ENCODE measurements at places on chromosomes 3 and 15.

GRCh38 chr15:54424171-54424570 is 445.9 kb downstream of the UNC13C start:
- no peak for DNase-seq

GRCh38 chr3:152403632-152404066 is 134.9 kb downstream of the MBNL1 start:
- no peak for DNase-seq

- no peak for DNase-seq
Observed at GRCh38 chr15:20358066-20358778, 183.4 kb downstream of the GOLGA6L6 start.

GRCh38 chr3:114904633-114905032 is 242.5 kb downstream of the ZBTB20 start:
- DNase-seq: no peak

- no peak for DNase-seq
Observed at GRCh38 chr3:98440283-98440682, 22.7 kb upstream of the OR5K1 start.

GRCh38 chr3:140160553-140160952 is 225.6 kb downstream of the CLSTN2 start:
- no peak for DNase-seq

DNA sequence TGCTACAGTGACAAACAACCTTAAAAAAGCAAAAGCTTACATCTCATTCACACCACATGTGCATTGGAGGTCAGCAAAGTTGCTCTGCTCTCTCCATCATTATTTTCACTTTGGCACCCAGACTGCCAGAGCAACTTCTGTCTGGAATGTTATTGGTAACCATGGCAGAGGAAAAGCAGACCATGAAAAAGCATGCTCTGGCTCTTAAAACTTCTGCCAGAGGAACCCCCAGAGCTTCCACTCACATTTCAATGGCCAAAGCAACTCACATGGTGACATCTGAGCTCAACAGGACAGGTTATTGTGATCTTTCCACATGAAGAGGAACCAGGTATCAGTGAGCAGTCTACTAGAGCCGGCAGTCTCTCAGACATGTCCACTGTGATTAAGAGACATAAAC is 21.9 kb upstream of the FRMD5 start:
- DNase-seq: no peak

GRCh38 chr15:90597577-90597976 is 67.9 kb downstream of the CRTC3 start:
- DNase-seq: no peak

DNA sequence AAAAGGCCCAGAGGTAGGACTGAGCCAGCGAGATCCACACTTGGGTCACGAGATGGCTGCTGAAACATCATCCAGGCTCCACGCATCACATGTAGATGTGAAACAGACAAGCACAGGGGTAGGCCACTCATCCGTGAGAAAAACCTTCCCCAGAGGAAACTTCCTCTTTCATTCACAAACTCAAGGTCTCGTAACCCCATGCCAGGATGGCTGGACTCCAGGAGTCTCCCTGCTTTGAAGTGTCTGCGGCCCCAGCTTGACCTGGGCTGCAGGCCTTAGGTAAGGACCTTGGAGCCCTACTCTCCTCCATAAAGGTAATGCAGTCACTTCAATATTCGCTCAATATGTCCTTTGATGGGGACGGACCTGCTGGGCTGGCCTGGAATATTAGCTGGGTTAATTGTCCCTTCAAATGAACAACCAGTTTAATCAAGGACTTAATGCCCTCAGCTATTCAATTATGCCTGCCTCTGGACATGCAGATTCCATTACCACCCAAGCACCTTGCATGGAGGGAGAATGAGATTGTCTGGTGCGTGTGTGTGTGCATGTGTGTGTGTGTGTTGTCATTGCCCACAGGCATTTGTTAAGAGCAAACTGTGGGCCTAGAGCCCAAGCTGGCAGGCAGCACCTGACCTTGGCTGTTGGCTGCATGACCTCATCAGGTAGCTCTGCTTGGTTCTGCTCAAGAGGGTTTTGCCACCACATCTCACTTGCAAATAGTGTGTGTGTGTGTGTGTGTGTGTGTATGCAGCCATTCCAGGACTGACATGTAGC is 186.9 kb upstream of the TLE3 start:
- DNase-seq: no peak

DNA sequence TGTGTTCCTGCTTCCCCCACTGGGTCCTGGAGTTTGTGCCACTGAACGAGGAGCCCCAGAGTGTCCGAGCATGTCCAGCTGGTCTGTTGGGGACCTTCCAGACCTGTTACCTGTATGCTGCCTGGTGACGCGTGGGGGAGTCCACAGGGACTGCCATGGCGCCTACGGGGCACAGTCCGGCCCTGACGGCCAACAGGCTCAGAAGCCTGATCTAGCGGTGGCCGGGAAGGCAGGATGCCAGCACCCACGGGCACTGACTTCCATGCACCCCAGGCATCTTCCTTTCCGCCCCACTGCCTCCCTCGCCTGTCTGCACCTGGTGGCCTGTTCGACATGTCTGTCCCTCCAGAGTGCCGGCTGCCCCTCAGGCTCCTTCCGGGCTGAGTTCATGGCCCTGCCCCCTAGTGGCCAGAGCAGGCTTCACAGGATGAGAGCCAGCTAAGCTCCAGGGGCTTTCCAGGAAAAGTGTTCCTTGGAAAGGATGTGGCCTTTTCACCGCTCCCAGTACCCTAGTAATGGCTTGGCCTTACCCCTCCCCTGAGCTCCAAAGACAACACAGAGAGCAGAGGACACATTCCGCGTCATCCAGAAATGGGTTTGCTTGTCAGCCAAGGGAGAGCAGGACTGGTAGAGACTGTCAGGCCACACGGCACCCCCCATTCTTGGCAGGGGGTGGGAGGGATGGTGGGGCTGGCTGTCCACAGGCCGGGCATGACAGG is 35.7 kb downstream of the NGRN start:
- DNase-seq: peak; percentile 27

DNA sequence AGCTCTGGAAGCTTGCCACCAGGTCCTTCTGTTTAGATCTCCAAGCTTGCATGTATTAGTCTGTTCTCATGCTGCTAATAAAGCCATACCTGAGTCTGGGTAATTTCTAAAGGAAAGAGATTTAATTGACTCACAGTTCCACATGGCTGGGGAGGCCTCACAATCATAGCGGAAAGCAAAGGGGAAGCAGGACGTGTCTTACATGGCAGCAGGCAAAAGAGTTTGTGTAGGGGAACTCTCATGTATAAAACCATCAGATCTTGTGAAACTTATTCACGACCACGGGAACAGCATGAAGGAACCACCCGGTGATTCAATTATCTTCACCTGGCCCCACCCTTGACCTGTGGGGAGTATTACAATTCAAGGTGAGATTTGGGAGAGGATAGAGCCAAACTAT is 147.0 kb upstream of the PROK2 start:
- DNase-seq: no peak

DNA sequence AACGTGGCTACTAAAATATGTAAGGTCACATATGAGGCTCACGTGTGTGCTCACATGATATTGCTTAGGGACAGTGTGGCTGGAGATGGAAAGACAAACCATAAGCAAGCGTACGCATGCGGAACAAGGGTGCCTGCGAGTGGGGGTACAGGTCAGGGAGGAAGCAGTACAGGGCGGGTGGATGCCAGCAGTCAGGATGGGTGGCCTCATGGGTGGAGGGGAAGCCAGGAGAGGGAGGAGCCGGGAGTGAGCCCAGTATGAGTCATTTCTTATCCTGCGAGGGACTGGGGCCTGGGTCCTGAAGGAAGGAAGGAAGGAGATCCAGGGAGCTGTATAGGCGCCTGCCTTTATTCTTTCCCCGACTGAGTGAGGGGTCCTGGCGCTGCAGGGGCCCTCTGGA is 42.0 kb upstream of the CGNL1 start:
- DNase-seq: no peak

DNA sequence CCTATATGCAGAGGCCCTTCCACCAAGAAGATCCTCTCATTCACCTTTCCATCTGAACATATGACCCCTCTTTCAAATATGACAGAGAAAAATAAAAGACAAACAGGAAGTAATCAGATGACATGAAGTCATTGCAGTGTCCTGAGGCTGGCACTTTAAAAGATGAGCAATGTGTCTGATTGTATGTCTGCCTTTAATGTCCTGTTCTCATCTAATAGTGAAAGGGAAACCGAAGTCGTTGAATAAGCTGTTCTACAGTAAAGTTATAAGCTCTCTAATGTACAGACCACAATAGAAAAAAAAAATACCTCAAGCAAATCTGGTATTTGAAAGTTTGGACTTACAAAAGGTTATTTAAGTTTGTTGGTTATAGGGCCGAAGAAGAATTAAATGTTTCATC is 243.0 kb downstream of the CLSTN2 start:
- no peak for DNase-seq

GRCh38 chr15:34011481-34011880 is 27.5 kb downstream of the AVEN start:
- no peak for DNase-seq

GRCh38 chr15:100941536-100941935 is 22.4 kb downstream of the LRRK1 start:
- DNase-seq: no peak

DNA sequence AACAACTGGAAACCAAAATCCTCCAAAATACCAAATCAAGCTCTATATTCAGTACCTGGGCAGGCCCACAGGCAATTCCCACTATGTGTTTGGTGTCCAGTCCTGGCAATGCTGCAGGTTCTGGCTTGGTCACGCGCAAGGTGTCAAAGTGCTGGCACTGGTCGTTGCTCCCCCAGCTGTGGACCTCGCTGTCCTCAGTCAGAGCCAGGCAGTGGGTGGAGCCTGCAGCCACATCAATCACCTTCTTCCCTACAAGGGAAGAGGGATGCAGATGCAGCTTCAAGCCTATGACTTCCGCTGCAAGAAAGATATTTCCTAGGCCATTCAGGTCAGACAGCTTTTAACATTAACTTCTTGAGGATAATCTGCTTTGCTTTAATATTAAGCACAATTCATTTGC is 61.3 kb downstream of the HERC2 start:
- DNase-seq: no peak

DNA sequence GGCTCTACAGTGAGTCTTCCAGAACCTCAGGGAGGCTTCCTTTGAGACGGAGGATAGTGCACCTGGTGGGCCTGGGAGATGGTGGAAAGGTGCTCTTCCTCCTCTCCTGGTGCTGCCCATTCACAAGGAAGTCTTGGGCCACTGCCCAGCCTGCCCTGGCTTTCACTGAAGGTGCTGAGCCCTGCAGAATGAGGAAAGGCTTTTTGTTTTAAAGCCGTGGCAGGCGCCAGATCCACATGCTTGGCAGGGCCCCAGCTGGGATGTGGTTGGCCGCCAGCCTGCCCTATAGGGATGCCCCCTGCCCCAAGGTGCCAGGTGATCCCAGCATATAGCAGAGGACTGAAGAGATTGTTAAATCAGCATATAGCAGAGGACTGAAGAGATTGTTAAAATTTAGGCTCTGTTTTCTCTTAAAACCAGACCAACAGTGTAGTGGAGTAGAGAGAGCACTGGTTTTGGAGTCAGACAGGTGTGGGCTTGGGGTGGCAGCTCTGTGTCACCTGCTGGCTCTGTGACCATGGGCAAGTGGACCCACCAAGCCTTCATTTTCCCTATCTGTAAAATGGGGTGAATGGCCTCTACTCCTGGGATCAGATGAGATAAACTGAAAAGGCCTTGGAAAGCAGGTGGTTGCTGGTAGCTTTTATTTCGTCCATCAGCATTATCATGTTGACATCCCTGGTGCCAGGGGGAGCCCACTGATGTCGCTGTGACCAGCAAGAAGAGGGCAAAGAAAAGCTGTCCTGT is 53.3 kb downstream of the SLC6A6 start:
- DNase-seq: no peak

- DNase-seq: no peak
Observed at GRCh38 chr15:70253461-70254156, 155.9 kb upstream of the TLE3 start.

DNA sequence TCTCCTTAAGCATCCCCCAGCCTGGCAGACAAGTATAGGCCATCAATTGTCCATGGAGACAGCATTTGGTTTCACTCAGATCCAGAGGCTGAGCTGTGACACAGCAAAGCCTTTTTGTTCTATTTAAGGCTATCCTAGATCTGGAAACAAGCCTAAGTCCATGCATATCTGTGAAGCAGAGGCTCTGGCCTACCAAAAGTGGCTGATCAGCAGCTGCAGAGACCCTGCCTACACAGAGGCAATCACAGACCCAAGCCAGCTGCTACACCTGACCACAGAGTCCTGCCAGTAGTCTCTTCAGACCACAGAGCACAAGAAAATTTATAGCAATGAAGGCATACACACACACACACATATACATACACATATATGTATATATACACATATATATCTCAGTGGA is 501.7 kb upstream of the ARPP21 start:
- DNase-seq: no peak

- DNase-seq: no peak
Observed at GRCh38 chr15:92845126-92845508, 55.0 kb upstream of the CHD2 start.

DNA sequence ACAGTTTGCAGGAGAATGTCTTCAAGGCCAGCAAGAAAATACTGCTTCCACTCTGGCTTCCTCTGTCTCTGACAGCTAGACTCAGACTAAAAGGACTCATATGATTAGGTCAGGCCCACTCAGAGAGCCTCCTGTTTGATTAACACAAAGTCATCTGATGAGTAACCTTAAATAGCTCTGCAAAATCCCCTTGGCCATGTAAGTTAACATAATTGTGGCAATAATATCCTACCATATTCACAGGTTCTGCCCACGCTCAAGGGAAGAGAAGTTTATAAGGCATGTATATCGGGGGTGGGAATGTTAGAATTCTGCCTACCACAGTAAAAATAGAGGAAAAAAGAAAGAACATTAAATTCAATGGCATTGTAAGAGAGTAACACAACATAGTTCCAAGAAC is 20.6 kb upstream of the HHATL start:
- DNase-seq: no peak

- no peak for DNase-seq
Observed at GRCh38 chr3:2643606-2644005, 466.6 kb downstream of the IL5RA start.

GRCh38 chr3:46928282-46928681 is 48.3 kb downstream of the CCDC12 start:
- DNase-seq: no peak

DNA sequence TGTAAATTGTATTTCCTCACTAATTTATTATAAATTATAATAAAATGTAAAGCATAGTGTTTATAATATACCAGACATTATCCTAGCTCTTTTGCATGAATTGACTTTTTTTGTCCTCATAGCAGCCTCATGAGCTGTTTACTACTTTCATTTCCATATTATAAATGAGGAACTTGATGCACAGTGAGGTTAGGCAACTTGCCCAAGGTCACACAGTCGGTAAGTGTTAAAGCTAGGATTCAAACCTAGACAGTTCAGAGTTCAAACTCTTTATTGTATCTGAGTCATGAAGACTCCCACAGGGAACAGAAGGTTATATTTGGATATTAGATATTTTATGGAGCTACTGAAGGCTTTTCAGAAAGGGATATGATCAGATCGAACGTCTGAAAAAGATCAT is 322.2 kb upstream of the SATB1 start:
- DNase-seq: no peak

GRCh38 chr3:3355442-3355841 is 176.0 kb upstream of the CRBN start:
- no peak for DNase-seq

GRCh38 chr15:100651253-100651652 is 48.9 kb downstream of the ASB7 start:
- DNase-seq: no peak

- no peak for DNase-seq
Observed at GRCh38 chr3:198018416-198018815, 58.4 kb downstream of the LMLN start.

All from stimulated activated CD8-positive, alpha-beta memory T cell treated with anti-CD3 and anti-CD28 coated beads, Interleukin-7, amount 100 ng/mL, for 24 hours (primary cell).